ENCODE measurements at places on chromosomes 7 and 10.
A peak's percentile ranks its signal among the peaks of the same experiment; 100 is the strongest.

- DNase-seq, result peak; percentile 57
Observed at GRCh38 chr7:25073451-25073850, 51.6 kb downstream of the CYCS start.

GRCh38 chr7:85135977-85136376, 50.9 kb downstream of the SEMA3D start:
- DNase-seq, result peak; percentile 75

- peak; percentile 58 for DNase-seq
Observed at GRCh38 chr7:101542527-101543241, 86.4 kb downstream of the MYL10 start.

DNA sequence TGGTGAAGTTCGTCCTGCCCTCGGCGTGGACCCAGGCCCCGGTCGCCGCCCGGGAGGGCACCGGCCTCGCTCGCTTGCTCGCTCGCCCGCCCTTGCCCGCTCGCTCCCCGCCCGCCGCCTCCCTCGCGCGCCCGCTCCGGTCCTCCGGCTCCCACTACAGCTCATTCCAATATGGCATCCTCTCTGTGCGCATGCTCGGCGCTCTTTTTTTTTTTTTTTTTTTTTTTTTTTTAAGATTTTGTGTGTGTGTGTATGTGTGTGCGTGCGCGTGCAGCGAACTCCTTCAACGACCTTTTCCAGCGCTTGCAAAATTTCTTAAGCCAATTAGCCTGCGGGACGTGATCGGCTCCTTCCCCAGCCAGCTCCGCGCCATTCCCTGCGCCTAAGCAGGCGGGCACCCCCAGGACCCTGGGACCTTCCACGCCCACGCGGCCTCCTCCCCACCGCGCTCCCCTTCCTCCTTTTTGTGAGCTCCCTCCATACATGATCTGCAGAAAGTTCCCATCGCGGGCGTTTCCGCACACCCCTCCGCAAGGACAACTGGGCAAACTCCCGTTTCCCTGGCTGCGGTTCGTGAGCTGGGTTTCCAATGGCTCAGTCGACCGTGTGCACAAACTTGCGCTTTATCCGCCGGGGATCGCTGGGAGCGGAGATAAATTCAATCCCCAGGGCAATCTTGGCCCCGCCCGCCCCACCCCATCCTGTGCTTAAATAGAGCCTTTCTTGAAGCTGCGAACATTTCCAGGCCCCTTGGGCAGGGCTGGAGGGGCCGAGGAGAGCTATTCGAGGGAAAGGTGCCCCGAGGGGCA, at the start of gene SFMBT2:
Gene SFMBT2, minus strand, starts transcription at position 173 of the 809 bp plus-strand sequence. CDS start 29,136 bp downstream, outside the sequence.
- peak; percentile 55 for DNase-seq

DNA sequence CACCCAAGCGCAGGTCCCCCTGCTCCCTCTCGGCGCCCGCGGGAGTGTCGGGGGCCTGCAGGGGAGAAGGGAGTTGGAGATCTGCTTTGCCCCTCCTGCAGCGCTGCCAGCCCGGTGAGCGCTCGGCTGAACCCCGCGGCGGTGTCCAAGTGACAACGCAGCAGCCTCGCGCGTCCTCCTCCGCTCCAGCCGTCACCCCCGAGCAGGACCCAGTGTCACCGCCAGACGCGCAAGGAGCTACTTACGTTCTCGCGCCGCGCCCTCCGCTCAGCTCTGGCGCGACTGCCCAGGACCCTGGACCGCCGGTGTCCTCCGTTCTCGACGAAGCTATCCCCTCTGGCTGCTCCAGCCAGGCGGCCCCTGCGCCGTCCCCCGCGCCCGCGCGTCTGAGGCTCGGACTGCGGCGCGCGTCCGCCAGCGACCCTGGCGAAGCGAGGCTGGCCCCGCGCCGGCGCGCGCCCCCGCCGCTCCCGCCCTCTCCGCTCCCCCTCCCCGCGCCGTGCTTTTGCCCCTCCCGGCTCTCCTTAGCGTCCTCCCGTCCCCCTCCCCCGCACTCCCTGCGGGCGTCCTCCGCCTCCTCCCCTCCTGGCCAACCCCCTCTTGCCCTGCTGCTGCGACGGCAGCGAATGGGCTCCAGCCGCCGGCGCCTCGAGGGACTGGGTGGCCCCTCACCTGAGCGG, at the start of gene NRCAM:
Gene NRCAM, minus strand, starts transcription at position 439 of the 680 bp plus-strand sequence. CDS start 216,372 bp downstream, outside the sequence.
- peak; percentile 34 for DNase-seq

DNA sequence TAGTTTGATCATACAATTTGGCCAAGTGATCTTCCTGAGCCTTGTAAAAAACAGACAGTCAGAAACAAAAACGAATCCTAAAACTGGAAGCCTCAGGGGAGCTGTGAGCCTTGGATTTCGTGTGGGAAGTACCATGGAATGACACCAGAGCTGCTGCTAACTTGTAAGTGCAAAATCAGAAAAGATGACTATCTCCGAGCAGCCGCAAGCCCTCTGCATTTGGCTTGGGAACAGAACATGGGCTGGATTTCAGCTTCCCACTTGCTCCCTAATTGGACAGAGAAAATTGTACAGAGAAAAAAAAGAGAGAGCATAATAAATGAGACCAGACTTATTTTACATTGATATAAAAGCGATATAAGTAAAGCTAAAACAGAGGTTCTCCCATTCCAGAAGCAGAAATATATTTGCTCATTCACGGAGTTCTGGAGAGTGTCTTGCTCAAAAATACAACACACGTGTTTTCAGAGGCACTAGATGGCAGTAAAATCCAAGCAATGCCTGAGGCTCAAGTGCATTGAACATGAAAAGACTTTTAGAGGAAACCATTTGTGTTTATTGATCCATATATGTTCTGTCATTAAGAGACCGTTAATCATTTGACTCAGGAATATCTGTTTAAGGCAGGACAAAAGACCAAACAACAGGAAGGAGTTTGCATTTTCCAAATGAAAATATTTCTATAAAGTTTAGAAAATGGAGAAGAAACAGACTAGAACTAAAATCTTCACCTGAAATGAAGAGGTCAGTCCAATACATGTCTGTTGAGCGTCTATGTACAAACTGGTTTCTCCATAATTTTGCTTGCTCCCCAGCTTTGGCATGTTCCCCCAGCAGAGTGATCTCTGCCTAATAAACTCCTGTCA, 78.3 kb upstream of the SLC26A5 start:
- peak; percentile 75 for DNase-seq

DNA sequence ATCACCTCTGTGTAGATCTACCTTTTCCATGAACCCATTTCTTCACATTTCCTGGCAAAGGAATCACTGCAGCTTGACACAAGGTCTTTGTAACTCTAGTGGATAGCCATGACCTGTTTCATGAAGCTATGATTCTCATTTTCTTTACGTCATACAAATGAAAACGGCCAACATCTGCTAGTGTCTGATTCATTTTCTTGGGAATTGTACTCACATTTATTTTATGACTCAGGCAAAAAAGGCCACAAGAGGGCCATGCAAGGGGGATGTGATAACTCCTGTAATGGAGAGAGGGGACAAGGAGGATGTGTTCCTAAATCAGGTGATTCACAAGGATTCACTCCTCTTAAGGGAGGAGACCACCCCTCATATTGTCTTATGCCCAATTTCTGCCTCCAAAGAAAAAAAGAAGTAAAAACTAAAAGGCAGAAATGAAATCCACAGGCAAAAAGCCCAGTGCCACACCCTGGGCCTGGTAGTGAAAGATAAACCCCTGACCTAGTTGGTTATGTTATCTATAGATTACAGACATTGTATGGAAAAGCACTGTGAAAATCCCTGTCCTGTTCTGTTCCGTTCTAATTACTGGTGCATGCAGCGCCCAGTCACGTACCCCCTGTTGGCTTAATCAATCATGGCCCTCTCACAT, 249.9 kb downstream of the IPMK start:
- DNase-seq, result peak; percentile 91

- DNase-seq, result no peak
Observed at GRCh38 chr7:149041350-149041749, 13.0 kb upstream of the PDIA4 start.

- no peak for DNase-seq
Observed at GRCh38 chr10:526651-527312, 162.7 kb downstream of the DIP2C start.

DNA sequence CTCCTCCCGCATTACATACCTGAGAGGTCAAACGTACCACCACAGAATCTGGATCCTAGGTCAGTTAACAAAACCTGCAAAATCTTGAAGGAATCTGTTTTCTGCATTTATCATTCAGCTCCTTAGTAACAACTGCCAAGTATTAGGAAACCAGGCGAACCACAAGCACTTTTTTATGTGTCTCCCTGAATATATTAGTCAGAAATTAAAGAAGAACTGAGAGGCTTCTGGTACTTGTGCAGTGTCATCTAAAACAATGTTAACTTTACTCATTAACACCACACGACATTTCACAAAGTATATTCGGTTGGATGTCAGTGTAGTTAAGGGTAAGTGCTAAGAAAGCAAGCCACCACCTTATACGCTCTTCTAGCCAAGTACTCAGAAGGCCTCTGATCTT, 2.5 kb downstream of the CCDC6 start:
- peak; percentile 41 for DNase-seq

GRCh38 chr10:95697429-95697828, 3.7 kb upstream of the TCTN3 start:
- no peak for DNase-seq

DNA sequence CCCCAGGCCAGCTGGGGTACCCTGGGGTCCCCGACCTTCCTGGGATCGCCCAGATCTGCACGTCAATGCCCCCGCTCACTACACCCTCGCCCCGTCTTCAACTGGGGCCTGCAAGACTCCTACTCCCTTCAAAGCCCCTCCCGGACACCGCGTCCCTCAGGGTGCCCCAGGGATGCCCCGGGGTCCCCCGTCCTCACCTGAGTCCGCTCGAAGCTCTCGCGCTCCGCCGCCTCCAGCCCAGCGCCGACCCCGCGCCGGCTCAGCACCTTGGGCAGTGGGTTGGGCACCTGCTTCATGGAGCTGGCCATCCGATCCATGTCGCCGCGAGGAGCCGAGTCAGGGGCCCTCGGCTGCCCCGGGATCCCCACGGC, at the start of gene HIP1:
Gene HIP1, minus strand, starts transcription at position 338 of the 371 bp plus-strand sequence. Its CDS starts 21 bp downstream, at position 317.
- DNase-seq, result no peak

- DNase-seq, result no peak
Observed at GRCh38 chr10:129568583-129569344, 101.7 kb downstream of the MGMT start.

GRCh38 chr7:140841166-140841715, 83.5 kb downstream of the BRAF start:
- peak; percentile 4 for DNase-seq

DNA sequence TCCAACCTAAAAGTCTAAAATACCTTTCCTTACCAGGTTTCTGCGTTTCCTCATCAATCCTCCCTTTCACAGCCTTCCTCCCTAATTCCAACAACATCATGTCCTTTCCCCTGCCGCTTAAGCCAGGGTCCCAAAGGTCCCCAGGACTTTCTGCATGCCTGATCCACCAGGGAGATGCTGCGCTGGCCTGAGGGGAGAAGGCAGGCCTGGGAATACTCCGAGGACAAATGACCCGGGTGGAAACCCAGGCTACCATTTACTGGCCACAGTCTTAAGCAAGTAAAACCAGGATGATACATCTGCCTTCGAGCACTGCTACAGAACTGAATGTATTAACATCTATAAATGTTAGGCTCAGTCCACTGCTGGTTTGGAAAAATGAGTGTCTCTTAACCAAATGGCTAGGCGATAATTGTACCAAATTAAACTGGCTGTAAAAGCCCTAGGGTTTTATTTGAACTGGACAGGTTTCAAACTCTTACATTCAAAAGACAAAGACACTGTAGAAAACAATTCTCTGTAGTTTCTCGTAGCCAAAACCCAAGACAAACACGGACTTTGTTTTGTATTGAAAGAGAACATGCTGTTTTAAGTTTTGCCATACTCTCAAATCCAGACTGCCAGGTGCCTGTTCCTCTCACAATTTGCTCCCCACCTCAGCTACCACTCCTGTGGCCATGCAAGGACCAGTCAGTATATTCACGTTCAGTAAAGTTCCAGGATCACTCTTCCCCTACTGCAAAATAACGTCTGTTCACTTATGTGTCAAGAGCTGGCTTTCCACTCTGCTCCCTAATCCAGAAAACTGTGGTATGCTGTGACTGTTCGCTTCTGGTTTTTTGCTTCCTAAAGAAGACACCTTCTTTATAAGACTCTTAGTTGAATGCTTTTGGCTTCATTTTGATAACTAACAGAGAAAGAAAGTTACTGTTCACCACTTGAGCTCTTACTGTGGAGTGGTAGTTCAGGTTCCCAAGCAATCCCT, 145.7 kb downstream of the RNF216 start:
- no peak for DNase-seq

- DNase-seq, result no peak
Observed at GRCh38 chr10:77084431-77085144, 553.0 kb downstream of the KCNMA1 start.

DNA sequence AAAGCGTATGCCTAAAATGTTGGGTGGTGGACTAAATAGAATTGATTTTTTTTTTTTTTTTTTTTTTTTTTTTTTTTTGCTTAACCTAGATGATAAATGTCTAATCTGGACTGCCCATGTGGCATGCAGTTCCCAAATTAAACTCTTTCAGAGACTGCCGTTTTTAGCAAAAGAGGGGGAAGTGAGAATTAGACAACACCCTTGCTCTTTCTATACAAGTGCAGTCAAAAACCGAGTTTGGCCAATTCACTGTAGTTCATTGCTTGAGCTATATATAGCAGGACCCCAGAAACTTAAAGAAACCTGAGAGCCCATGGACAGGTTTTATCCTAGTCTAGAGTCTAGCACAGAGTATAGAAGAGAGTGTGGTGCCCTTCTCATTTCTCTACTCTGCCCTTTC, 141.9 kb downstream of the GRM3 start:
- DNase-seq, result no peak

DNA sequence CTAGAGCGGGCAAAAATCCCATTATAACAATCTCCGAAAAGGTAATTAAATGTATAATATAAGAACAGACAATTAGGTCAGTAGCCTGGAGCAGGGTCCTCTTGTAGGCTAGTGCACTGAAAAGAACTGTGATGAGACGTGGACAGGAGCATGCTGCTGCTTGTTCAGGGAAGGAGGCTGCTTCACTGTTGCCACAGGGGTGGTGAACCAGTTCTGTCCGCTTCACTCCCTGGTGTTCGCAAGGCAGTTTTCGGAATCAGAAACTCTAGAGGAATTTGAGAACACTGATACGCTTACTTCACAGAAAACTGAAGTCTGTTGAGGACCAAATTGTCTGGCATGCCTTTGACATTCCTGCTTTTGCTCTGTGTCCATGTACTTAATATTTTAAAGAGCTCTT, 17.4 kb downstream of the ZNRF2 start:
- DNase-seq, result no peak

DNA sequence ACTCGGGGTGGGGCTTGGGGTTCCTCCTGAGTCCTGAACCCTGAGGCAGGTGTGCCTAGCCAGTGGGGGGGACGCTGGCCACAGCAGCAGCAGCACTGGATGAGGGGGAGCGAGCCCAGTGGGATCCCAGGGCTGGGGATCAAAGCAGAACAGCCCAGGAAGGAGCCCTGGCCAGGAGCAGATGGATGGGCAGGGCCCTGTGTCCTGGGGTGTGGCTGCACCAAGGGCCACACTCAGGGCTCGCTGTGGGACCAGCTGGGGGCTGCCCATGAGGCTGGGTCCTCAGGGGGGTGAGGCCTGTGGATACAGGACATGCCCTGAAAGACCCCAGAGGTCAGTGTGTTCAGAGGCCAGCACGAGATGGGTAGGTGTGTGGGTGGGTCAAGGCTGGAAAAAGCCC, 50.9 kb downstream of the STK32C start:
- no peak for DNase-seq

GRCh38 chr10:125836746-125837145, 13.4 kb downstream of the BCCIP start:
- DNase-seq, result no peak
